Colonic mucosa (tissue), 4 donors: ENCODE measurements at places on chromosomes 7 and 10.

- no peak for DNase-seq
These were observed 116.5 kb upstream of the RAB11FIP2 start for GRCh38 chr10:118163217-118163616.

DNA sequence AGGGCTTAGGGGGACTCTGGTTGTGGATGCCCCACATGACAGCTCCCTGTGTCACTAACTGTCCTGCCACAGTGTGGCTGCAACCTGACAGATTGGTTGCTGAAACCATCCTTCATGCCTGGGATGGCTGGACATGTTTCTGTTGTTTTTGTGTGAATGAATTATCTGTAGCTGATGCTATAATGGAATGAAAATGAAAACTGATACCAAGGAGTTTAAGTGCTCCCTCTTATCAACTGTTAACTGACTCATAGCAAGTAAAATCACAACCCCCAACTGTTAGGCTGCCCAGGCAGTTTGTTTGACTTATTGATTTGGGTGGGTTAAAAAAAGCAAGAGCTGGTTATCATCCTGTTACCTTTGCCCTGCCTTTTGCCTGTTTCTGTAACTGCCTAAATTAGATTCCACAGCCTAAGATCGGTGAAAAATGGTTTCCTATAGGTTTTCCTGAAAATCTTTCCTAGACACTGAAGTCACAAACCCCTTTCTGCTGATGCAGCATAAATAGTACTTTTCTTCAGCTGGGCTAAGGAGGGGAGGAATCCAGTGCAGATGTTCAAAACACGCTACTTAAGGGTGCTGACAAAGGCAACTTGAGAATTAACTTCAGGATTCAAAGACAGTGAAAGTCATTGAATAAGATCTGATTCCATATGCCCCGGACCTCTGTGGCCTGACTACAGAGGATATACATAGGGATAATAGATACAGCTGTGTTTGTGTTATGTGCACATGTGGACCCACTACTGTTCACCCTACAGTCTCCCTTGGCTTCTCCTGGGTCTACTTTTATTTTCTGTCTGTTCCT lies 5.7 kb downstream of the FRAT2 start:
- DNase-seq, result no peak

DNA sequence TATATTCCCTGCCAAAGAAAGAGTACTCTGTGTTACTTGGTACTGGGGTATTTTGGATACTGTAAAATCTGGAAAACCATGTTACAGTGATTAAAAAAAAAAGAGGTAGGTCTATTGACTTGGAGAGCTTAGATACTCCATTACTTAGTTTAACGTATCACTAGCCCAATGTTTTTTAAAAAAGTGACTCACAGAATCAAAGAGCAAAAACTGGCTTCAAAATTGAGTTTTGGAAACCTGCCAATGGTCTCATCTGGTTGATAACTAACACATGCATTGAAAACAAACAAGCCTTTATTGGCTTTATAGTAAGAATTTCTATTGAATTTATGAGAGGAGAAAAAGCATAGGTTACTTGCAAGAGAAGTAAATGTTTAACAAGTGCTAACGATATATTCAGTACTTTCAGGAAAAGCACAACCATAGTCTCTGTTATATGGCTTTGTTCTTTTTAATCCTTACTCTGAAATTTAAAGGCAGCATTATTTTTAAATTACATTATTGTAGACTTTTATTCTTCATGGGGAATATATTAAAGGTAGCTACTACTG lies 563.3 kb upstream of the SORCS1 start:
- DNase-seq, result peak; percentile 38

- DNase-seq, result no peak
These were observed 110.4 kb upstream of the BMPER start for GRCh38 chr7:33794959-33795358.

DNA sequence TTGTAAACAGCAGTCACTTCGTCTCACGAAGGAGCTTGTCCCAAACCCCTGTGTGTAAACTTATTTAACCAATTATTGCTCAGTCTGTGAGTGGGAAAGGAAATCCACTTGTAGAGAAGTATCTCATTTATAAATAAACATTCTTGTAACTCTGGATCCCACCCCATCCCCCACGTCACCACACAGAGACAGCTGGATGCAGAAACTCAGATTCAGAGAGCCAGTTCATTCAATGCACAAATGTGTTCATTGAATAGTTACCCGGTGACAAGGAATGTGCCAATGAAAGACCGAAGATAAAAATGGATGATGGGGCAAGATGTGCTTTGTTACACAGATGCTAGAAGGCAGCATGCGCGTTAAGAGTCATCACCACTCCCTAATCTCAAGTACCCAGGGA lies 8.3 kb upstream of the OCM start:
- no peak for DNase-seq

- DNase-seq, result no peak
These were observed 296.5 kb upstream of the PITRM1 start for GRCh38 chr10:3468919-3469638.

GRCh38 chr7:155322530-155322929 lies 24.9 kb downstream of the INSIG1 start:
- DNase-seq, result no peak

- DNase-seq, result no peak
These were observed 65.2 kb downstream of the ZMYND11 start for GRCh38 chr10:200405-200804.

DNA sequence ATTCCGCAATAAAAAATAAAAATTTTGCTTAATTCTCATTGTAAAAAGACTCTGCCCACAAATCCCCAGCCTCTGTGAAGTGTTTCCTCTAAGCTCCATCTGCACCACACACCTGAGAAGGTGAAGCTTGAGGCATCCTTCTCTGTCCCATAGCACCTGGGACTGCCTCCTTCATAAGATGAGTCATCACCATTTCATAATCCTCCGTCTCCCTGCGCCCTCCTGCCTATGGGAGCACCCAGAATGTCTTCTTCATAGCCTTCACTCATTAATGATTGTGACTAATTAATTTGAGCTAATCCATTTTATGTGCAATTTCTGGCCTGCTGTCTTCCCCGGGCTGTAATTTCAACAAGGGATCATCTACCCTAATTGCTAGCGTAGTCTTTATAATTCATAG lies 90.3 kb downstream of the WDR11 start:
- DNase-seq, result no peak

DNA sequence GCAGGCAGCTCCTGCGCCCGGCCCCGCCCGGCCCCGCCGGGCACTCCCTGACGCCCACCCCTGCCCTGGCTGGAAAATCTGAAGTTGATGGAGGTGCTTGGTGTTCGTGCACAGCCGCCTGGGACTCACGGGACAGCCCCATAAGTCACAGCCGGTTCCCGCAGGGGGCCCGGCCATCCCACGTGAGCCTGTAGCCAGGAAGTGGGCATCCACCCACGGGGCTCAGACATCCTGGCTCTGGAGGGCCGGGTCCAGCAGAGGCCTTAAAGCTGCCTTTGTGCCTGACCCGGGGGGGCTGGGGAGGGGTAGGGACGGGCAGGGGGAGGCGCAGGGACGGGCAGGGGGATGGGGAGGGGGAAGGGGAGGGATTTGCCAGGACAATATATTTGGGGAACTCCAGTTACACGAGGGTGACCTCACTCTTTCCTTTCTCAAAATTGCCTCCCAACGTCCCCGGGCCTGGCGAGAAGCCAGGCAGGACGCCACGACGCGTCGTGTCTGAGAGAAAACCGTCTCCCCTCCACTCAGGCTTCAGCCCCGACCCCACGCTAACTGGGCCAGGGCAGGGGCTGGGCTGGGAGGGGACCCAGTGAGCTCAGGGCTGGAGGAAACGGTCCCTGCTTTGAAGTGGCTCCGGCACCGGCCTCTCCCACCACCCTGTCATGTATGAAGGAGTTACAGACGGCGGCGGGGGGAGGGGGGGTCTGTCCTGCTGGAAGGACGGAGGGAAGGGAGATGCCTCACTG lies 82.1 kb upstream of the PDGFA start:
- DNase-seq, result peak; percentile 46

DNA sequence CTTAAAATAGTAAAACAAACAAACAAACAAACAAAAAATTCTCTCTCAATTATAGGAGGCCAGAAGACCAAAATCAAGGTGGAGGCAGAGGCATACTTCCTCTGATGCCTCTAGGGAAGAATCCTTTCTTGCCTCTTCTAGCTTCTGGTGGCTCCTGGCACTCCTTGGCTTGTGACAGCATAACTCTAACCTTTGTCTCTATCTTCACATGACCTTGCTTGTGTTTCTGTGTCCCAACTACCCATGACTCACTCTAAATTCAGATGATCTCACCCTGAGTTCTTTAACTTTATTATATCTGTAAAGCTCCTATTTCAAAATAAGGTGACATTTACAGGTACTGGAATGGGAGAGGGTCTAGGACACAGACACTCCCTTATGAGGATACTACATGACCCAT lies 88.3 kb upstream of the ANTXRL start:
- no peak for DNase-seq

- DNase-seq, result no peak
These were observed 195.3 kb downstream of the TPST1 start for GRCh38 chr7:66400400-66400799.

DNA sequence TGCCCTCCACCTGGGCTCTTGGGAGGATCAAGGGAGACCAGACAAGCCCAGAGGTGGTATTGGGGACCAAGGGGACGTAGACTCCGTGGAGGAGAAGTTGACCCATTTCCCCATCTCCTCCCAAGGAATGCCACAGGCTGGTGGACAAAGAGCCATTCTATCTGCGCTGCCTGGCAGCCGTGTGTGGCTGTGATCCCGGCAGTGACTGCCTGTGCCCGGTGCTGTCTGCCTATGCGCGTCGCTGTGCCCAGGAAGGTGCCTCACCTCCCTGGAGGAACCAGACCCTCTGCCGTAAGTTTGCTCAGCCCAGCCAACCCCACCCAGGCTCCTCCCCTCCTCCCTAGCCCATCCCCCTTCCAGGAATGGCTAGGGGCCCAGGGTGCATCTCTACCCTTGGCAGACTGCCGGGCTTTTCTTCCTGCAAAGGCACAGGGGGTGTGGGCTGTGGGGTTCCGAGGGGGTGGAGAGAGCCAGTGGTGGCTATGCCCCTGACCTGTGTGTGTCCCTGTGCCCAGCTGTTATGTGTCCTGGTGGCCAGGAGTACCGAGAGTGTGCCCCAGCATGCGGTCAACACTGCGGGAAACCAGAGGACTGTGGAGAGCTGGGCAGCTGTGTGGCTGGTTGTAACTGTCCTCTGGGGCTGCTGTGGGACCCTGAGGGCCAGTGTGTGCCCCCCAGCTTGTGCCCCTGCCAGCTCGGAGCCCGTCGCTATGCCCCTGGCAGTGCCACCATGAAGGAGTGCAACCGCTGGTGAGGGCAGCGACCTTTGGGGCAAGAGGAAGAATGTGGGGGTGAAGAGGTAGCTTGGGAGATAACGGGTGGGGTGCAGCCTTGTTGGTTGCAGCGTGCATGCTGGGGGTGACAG lies 10.2 kb upstream of the ZNF467 start:
- DNase-seq, result no peak

- DNase-seq, result peak; percentile 51
These were observed 43.2 kb downstream of the DPYSL4 start for GRCh38 chr10:132229834-132230556.

DNA sequence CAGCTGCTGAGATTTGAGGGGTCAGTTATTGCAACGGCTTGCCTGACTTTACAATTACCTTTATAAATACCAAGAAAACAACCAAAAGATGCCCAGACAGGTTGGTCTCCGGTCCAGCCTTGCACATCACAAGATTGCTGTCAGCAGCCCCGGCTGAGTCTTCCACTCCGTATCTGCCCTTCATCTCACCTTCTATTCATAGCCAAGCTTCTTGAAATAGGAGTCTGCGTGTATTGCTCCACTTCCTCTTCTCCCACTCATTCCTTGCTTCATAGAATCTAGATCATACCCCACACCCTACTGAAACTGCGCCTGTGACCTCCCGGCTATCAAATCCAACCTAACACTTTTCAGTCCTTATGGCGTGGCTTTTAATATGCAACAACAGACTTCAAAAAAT lies 31.1 kb upstream of the USP6NL start:
- no peak for DNase-seq

DNA sequence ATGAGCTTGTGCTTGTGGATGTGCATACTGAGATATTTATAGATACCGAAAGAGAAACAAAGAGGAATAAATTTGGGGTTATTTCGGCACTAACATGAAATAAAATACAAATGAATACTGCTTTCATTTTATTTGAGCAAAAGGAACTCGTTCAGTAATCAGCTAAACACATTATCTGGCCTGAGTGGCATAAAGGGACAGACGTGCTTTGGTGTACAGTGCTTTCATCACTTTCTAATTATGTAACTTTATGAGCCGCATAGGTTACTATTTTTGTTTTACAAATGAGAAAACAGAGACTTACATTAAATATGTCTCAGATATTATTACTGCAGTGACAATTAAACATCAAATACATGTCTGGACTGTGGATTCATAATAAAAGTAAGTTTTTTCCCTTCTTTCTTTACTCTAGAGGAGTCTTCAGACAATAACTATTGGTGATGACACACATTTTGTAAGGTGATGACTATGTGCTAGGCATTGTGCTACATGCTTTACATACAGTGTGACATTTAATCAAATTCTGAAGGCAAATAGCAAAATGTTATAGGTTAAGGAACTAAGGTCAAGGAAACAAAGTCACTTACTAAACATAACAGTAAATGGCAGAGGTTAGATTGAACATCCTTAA lies 503.3 kb downstream of the SORCS1 start:
- no peak for DNase-seq

GRCh38 chr10:10292501-10292900 lies 725.2 kb upstream of the CELF2 start:
- no peak for DNase-seq

GRCh38 chr10:79196470-79197461 lies 128.0 kb downstream of the ZMIZ1 start:
- DNase-seq, result peak; percentile 82

- no peak for DNase-seq
These were observed 56.3 kb downstream of the TEX36 start for GRCh38 chr10:125626671-125627070.

DNA sequence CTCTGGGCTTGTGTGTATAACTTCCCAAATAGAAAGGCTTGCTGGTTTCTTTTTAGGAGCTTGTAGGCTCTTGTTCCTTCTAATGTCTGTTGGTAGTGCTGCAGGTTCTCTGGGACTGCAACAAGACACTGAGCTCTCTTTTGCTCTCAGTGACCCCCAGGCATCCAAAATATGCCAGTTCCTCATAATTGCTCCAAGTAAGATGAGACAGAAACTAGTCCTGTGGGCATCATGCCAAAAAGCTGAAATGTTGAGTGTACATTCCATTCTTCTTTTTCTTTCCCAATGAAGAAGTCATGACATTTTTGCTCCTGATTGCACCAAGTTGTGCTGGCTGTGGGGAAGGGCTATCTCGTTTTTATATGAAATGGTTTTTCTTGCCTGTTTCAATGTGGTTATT lies 7.1 kb upstream of the BTBD16 start:
- no peak for DNase-seq

DNA sequence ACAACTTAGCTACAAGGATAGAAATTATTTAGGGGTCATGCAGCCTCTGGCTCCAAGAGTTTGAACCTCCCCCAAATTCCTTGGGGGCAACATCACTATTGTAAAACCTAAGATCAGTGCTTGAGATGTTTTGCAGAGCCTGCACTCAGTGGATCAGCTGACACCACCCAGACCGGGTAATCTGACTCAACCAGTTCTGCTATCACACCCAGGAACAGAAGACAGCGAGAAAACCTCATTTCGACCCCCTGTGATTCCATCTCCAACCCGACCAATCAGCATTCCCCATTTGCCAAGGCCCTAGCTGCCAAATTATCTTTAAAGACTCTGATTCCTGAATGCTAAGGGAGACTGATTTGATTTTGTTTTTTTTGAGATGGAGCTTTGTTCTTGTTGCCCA lies 5.2 kb downstream of the TACR2 start:
- DNase-seq, result no peak

- no peak for DNase-seq
These were observed 447.7 kb downstream of the SUGCT start for GRCh38 chr7:40582539-40582938.

- no peak for DNase-seq
These were observed 16.5 kb downstream of the SLK start for GRCh38 chr10:103983367-103983911.
